Activated T-cell treated with anti-CD3 and anti-CD28 coated beads, Interleukin-2, amount 50 U/mL, for 48 hours (primary cell): ENCODE measurements at places on chromosomes 7 and 10.

DNA sequence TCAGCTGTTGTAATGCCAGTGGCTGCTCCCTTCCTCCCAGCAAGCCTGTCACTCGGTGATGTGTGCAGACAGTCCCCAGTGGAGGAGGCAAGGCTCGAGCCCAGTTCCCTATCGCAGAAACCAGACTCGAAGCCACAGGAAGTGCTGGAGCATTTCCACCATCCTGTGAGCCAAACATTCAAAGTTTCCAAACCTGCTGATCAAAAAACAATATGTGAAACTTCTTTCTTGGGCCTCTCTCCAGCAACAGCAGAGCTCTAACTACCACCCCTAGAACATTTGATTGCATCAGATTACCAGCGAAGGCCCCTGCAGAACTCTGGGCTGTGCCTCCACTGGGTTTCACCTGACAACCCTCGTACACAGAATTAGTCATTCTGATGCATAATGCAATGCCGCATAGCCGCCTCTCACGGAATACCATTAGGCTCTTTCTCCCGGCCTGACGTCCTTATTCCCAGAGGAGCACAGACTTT lies 94.0 kb downstream of the ELMO1 start:
- DNase-seq, result peak; percentile 76

DNA sequence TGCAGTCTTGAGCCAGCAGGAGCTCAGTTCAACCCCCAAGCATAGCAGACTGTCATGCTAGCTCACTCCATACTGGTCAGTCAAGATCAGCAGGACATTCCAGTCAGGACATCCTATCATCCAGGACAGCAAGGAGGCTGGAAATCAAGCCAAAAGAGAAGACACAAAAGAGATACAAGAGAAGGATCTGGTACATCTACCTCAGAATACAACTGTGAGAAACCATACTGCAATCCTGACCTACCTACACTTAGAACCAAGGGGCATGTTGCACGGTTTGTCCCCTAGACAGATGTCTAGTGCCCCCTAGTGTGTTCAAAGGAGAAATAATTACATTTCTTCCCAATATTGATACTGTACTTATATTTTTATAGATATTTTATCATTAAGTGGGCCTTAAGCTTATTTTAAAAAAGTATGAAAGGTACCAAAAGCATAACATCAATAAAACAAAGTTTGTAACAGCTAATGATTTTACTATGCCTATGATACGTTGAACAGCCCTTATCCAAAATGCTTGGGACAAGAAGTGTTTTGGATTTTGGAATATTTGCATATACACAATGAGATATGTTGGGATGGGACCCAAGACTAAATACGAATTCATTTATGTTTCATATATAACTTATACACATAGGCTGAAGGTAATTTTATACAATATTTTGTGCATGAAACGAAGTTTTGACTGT lies 26.7 kb downstream of the ERCC6 start:
- no peak for DNase-seq

GRCh38 chr7:144649120-144649519 lies 186.7 kb downstream of the TPK1 start:
- DNase-seq, result no peak

DNA sequence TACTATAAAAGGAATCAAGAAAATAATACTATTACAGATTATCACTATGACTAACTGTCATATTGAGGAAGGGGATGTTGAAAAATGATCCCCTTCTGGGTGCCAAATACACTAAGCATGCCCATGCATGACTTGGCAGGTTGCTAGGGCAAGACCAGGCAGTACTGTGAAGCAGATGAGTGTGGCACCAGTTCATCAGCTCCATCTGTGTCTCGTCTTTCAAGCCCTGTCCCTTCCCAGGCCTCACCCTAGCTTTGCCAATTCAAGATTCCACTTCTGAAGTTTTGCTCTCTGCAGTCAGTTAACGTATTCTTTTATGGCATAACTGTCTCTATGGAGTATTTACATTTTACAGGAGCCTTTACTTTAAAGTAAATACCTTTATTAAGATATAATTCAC lies 135.6 kb upstream of the HPS1 start:
- DNase-seq, result no peak

DNA sequence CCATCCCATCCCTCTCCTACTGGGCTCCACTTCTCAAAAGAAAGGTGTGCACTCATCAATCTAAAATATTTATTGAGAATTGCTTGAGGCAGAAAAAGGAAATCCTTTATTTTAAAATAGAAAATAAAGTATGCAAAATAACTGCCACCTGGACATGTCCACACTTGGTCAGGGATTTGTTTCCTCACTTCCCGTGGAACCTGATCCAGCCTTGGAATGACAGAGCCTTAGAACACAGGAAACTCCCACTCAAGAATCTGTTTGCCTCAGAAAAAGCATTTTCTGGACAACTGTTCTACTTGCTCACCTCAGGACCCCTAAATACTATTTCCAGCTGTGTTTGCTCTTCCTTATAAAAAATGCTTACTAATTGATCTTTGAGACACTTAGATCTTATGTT lies 29.0 kb downstream of the AKR1C8 start:
- DNase-seq, result no peak

GRCh38 chr7:24456526-24457218 lies 116.6 kb upstream of the PALS2 start:
- DNase-seq, result no peak

- DNase-seq, result no peak
Observed at GRCh38 chr10:12838995-12839927, 162.3 kb downstream of the CCDC3 start.

DNA sequence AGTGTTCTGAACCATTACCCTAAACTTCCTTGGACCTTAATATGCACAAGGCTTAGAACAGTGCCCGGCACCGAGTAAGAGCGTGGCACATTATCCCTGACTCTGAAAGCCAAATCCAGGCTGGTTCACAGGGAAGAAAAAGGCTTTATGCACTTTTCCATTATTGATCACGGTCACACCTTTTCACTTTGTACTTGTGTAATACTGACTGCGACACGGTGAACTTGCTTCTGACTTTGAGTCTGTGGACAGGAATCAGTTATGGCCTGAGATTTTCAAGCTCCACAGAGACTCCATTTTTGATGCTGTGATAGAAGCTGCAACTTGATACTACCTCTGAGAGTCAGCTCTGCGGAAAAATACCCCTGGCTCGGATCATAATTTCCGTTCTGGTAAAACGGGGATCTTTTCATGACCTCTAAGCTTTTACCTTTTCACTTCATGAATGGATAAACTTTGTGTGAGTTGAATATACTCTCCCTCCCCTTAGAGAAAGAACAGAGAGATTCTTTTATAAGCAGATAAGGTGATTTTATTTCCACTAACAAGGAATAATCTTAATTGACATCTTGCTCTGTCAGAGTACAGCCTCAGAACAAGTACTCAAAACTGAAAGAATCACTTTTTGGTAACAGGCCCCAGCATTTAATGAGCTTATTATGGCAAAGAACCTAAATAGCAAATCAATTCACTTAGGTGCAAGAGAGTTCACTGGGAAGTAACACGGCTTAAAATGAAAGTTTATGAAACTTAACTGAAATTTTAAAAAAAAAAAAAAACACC lies 88.8 kb downstream of the ELMO1 start:
- DNase-seq, result no peak

GRCh38 chr7:6161463-6162330 lies 110.7 kb downstream of the CYTH3 start:
- no peak for DNase-seq

DNA sequence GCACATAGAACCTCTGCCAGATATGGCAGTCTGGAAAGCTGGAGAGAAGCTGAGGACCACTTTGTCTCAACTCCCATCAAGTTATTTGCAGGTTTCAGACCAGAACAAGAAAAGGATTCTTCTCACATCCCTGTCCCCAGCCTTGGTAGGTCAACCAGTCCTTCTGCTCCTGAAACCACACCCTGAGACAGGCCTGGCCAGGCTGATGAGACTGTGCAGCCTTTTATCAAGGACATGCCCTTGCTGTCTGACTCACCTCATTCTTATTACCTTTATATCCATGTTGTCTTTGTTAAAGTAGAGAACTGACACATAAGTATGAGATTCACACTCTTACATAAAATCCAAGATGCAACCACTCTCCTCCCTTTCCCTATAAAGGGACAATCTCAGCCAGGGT lies 354.9 kb downstream of the PLXNA4 start:
- DNase-seq, result no peak

GRCh38 chr10:29142516-29143314 lies 146.2 kb upstream of the LYZL1 start:
- DNase-seq, result no peak

GRCh38 chr10:43131906-43132305 lies 6.3 kb upstream of the CSGALNACT2 start:
- DNase-seq, result no peak

GRCh38 chr7:101294039-101294831 lies 27.4 kb downstream of the IFT22 start:
- DNase-seq, result no peak

DNA sequence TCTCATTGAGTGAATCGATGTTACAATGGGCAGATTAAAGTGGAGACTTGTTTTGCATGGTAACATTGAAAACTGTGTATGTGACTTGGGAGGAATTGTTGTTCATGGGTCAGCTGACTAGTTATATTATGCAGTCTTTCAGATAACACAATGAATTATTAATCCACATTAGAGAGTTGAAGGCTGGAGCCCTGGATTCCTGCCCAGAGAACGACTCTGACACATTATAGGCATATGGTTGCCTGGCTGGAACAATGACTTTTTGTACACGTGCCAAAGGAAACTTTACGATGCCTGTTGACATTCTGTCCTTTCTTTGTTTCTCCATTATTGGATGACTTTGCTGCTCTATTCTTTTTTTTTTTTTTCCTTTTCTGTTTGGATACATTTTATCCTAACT lies 52.3 kb upstream of the TMEM229A start:
- DNase-seq, result no peak

- no peak for DNase-seq
Observed at GRCh38 chr7:148753224-148753623, 54.5 kb downstream of the CUL1 start.

- DNase-seq, result peak; percentile 29
Observed at GRCh38 chr10:8403711-8404371, 349.4 kb downstream of the GATA3 start.

GRCh38 chr10:133100706-133101415 lies 13.1 kb downstream of the ADGRA1 start:
- peak; percentile 36 for DNase-seq
